ENCODE measurements at places on chromosomes 2 and 18.

DNA sequence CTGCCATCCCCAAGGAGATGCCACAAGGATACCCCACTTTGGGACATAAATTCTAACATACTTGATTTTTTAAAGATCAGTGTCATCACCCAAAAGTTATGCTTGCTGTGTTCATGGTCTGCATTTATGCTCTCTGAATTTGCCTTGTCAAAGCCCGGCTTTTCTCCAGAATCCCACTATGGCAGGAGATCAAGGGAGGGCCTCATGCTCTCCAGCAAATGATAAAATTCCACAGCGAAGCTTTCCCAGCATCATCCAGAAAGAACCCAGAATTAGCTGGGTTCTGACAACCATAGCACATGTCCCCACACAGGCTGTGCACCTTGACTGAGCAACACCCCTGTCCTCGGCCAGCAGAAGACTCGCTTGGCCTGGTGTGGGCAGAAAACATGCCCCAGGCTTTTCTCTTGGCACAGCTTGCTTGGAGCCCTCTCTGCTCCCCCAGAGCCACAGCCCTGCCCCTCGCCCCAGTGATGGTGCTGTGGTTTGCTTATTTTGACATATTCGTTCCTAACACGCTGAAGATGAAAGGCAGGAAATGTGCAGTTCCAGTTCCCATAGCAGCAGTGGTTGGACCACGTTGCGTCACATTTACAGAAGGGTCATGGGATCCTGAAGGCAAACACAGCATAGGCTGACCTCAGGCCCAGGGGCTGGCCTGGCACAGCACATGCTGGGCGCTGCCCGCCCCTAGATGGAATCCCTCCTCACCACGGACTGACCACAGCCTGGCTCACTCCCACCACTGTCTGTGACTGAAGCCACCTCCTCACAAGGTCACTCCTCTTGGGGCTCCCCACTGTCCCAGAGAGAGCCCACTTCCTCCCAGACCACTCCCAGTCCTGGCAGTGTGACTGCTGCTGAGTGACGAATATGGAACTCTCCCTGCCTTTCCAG, 14.1 kb upstream of the CHRNA1 start:
- DNase-seq, result peak; percentile 85

DNA sequence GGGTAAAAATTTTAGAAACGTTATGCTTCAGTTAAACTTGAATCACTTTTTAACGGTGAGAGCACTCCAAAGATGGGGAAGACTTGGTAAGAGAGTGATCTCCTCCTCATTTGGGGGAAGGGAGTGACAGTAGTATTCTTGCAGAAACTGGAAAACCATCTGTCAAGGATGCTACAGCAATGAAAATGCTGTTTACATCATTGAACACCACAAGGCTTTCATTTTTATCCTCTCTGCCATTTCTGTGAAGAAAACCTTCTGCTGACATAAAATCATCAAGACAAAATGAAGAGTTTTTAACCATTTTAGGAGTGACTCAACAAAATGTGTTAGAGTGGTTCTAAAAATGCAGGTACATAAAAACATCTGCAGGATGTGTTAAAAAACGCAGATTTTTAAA, 38.1 kb downstream of the CDH2 start:
- no peak for DNase-seq

- no peak for DNase-seq
Measured at GRCh38 chr2:60518567-60518966, 34.9 kb downstream of the BCL11A start.

DNA sequence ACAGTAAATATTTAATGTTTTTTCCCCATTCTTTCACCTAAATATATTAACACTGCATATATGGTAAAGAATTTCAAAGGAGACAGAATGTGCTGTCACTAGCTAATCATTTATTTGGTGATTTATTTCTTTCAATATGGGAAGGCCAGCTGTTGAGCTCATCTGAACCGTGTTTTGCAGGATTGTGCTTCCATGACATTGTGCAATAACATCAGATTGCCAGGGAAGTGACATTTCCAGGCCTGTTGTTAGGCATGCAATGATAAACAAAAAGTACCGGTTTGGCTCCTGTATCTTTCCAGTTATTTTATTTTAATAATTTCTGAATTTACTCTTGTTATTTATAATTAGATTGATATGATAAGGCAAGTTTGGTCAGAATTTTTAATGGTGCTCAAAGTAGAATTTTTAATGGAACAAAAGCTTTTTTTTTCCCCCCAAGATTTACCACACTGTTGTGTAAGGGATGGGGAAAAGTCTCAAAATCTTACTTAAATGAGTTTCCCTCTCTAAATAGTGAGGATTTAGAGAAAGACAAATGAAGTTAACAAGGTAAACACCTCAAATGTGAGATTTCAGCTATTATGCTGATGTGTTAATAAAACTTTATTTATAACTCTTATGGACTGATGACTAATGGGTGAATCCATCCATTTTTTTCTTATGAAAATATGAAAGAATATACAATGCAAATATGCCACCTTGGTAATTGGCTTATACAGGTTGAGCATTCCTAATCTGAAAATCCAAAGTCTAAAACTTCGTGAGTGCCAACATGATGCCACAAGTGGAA, 52.7 kb downstream of the MALT1 start:
- peak; percentile 34 for DNase-seq

GRCh38 chr18:37514953-37515352, 50.6 kb downstream of the CELF4 start:
- no peak for DNase-seq

- peak; percentile 66 for DNase-seq
Measured at GRCh38 chr18:6414118-6414722, 491 bp downstream of the L3MBTL4 start.

- DNase-seq, result no peak
Measured at GRCh38 chr2:28475088-28475595, 20.7 kb upstream of the PLB1 start.

- no peak for DNase-seq
Measured at GRCh38 chr2:62099050-62099449, 96.9 kb upstream of the B3GNT2 start.

DNA sequence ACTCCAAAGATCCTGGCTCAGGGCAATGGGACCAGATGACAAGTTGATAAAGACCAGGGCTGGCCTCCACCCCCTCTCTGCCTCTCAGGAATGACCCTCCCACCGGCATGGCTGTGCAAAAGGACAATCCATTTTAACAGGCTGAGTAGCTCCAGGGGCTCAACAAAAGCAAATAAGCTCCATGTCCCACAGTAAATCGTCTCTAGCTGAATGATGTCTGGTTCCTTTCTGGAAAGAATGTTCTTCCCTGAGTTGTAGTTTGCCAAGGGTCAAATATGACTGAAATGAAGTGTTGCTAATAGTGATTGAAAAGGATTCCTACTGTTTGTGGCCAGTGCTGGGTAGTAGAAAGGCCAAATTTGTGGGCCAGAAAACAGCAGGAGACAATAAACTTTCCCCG, 434.4 kb upstream of the ETAA1 start:
- DNase-seq, result no peak

GRCh38 chr2:229564300-229564907, 150.0 kb downstream of the DNER start:
- DNase-seq, result no peak

DNA sequence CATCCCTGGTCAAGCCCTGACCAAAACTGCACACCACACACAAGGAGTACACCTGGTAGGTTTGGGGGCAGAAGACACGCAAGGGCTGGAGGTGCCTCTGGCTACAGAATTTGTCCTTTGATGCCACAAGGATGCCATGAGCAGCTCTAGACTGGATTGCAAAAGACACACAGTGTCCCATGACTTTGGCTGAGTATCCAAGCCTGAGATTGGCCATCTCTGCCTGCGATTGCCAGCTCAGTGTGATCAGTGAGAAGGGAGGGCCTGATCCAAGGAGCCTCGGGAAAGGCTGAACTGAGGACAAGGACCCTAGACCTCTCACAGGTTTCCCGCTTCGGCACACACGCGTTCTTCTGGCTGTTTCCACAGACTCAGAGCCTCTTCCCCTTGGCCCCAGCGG, 60.0 kb upstream of the FOSL2 start:
- DNase-seq, result no peak

GRCh38 chr2:4668381-4668780, 965.0 kb downstream of the DCDC2C start:
- DNase-seq, result no peak

GRCh38 chr18:64331419-64331818, 182.5 kb upstream of the LINC00305 start:
- DNase-seq, result no peak

DNA sequence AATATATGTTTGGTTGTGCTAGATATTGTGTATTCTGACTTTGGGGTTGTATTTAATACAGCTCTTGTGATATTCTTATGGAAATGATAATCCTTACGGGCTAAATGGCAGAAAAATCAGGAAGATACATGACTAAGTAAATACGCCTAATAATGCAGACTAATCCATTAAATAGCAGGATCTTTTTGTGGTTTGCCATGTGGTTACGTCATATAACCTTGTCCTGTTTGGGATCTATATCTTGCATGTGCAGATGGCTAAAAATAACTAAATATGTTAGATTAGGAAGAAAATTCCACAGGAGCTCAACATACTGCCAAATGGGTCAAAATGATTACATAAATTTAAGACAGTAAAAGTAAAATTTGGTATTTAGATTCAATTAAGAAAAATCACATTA, 83.0 kb downstream of the NEB start:
- no peak for DNase-seq

GRCh38 chr2:95539290-95539689, 52.5 kb upstream of the TRIM43 start:
- no peak for DNase-seq

GRCh38 chr2:238905644-238906043, 57.8 kb downstream of the TWIST2 start:
- DNase-seq, result no peak

DNA sequence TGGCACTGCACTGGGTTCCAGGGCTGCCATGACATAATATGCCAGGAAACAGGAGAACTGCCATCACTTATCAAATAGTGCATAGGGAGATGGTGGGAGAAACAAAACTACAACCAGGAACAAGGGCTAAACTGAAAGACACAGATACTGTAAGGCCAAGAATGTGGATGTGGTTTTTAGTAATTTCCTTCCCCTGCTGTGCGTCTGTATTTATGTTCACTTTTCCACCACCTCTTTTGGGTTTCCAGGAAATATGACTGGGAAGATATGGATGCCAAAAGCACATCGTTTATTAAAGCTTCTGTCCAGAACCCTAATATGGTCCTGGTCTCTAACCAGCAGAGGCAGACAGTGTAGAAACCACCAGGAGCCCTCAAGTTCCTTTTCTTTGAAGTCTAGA, 759.7 kb upstream of the FANCL start:
- DNase-seq, result no peak

DNA sequence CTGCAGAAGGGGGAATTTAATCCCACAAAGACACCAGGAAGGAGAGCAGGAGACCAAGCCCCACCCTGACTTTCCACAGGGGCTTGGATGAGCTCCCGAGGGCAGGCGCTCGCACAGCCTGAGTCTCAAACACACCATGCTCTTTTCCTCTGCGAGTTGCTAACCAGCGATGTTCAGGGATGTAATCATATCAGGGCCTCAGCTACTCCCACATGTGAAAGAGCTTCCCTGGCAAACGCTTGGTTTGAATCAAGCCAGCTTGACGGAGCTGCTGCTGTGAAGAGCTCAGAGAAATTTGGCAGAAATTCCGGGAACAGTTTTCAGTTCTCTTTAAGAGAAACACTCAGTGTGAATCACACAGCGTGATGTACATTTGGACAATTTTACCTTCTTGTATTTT, 385.8 kb downstream of the GALR1 start:
- no peak for DNase-seq

GRCh38 chr2:55242617-55243016, 10.1 kb downstream of the RPS27A start:
- DNase-seq, result no peak

GRCh38 chr18:24138409-24138788, 463 bp upstream of the CABYR start:
- DNase-seq, result no peak

DNA sequence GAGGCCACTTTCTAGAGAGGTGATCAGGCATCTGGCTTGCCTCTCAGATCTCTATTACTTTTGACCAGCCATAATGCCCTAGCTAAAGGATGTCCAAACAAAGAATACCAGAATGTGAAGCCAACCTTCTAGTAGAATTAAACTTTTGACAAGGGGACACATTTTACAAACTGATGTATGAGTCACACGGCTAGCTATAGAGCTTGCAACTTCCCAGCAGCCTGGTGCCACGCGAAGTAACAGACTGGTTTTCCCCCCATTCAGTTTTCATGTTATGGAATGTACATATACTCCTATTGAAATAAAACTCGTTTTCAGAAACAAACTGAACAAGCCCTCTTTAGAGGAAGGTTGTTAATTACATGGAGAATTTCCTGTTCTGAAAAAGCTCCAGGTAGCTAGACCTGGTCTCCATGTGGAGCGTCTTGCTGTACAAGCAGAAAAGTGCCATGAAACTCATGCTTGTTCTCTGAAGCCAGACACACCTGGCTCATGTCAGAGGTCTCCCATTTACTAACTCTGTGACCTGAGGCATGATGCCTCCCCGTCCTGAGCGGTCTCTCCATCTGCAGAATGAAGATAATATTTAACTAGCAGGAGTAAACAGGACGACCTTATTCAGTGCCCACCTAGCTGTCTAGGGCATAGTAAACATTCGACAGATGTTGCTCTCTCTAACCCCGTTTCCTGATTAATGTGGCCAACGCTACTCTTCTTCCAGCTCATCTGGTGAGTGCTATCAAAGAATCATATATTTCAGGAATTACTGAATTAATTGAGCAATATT, 81.5 kb upstream of the MAP3K20 start:
- DNase-seq, result no peak

GRCh38 chr2:191666732-191667131, 11.2 kb upstream of the NABP1 start:
- DNase-seq, result no peak

GRCh38 chr2:158457826-158458616, 1.3 kb downstream of the PKP4 start:
- DNase-seq, result peak; percentile 82

- DNase-seq, result no peak
Measured at GRCh38 chr2:241563571-241563980, 5.0 kb downstream of the BOK start.

Data from GM03348 (cell line).